CD4-positive, alpha-beta T cell (primary cell): ENCODE measurements at places on chromosomes 11 and 22. TPM values are rescaled to one million over a fixed set of nuclear protein-coding genes. Genes with fewer than 3 reads are reported as not detected.
A peak's percentile ranks its signal among the peaks of the same experiment; 100 is the strongest.

DNA sequence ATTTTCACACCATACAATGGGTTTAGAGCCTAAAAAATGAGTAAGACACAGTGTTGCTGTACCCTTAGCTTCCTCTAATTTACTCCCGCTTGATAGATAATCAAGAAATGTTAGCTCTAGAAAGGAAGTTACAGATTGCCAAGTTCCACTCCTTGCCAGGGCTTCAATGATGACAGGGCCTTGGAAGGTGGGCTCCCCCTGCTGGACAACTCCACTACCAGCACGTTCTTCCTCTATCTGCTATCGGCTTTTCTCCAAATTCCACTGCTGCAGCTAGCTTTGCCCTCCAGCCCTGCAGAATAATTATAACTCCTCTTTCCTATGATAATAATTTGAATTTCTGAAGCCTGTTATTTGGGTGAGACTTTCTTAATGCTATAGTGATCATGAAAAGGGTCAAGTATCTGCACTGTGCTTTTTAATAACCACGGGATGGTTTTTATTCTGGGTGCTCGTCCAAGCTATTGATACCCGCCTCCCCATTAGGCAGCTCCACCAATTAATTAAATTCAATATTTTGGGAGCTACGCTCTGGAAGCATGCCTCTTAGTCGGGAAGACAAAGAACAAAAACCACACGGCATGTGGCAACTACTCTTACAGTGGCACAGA, 9.0 kb downstream of the SYN3 start:
- H3K27ac ChIP-seq = no peak overlapping the region
- H3K4me1 ChIP-seq = no peaks in the 10 kb centered on the region
- peak; percentile 44 for DNase-seq
- H3K4me3 ChIP-seq = no peak overlapping the region
- peaks cover 7% of the 10 kb centered on the region for H3K27me3 ChIP-seq
- H3K36me3 ChIP-seq = no peaks in the 10 kb centered on the region

- DNase-seq = no peak
- peaks cover 57% of the 10 kb centered on the region for H3K36me3 ChIP-seq
Observed at GRCh38 chr22:40120848-40121247, 56.9 kb upstream of the TNRC6B start.

GRCh38 chr22:36155702-36156101, 4.9 kb downstream of the APOL3 start:
- H3K27ac ChIP-seq = peak overlapping the region; percentile 94
- peaks cover 43% of the 10 kb centered on the region for H3K36me3 ChIP-seq
- peaks cover 79% of the 10 kb centered on the region for H3K4me1 ChIP-seq

- H3K4me1 ChIP-seq = no peaks in the 10 kb centered on the region
- H3K27me3 ChIP-seq = no peaks in the 10 kb centered on the region
- DNase-seq = peak; percentile 40
- no peak overlapping the region for H3K27ac ChIP-seq
- no peaks in the 10 kb centered on the region for H3K36me3 ChIP-seq
Observed at GRCh38 chr11:43852057-43852636, 28.5 kb upstream of the ALKBH3 start.

GRCh38 chr11:125950696-125951651, 5.1 kb downstream of the VSIG10L2 start:
- no peaks in the 10 kb centered on the region for H3K4me1 ChIP-seq
- H3K4me3 ChIP-seq = no peak overlapping the region
- H3K27me3 ChIP-seq = no peaks in the 10 kb centered on the region
- no peaks in the 10 kb centered on the region for H3K36me3 ChIP-seq
- no peak overlapping the region for H3K27ac ChIP-seq
- DNase-seq = no peak

The MIOX gene
- total RNA-seq = not detected

The CASP4 gene
- total RNA-seq = 54.3 TPM

The MPPED2 gene
- 0.96 TPM for total RNA-seq

The KIF18A gene
- total RNA-seq = 5.3 TPM
